ENCODE measurements at places on chromosomes 3 and 15.

DNA sequence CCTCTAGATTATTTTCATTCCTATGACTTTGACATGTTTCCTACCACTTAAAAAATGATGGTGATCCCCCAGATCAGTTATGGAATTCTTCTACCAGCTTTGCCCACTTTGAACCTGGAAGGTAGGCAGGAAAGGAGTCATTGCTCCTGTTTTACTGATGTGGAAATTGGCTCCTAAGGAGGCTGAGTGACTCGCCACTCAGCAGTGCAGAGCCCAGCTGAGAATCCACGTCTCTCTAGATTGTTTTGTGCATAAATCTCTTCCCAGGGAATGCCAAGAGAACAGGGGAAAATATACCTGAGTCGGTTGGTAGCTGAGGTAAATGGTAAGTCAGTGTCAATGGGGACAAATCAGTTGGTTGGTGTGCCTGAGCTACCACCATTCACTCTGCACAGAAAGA lies 4.7 kb downstream of the LTF start:
- no peak for DNase-seq

DNA sequence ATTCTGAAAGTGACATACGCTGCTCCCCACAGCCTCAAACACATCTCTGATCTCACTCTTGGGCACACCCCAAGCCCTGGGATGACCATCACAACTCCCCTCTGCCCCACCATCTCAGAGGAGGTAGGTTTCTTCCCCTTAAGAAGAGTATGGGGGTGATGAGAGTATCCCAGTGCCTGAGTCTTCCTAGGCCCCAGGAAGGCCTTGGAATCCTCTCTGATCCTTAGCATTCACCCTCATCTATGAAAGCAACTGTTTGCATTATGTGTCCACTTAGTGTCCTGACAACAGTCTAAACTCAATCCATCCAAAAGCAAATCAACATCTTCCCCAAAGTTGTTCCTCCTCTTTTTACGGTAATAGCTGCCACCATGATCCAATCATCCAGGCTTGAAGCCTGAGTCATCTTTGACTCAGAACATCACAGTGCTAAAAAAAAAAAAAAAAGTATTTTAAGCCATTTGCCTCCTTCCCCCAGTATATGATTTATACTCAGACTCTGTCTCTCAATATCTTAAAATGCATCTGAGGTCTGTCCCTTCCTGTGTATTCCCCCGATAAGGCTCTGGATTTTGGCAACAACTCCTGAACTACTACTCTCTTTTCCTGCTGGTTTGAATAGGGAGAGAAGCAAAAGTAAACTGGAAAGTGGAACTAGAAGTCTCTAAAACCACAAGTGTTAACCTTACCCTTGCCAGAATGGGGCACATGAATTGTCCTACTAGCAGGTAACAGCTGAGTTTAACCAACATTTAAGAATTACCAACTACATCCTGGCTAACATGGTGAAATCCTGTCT lies 22.5 kb downstream of the POPDC2 start:
- no peak for DNase-seq

DNA sequence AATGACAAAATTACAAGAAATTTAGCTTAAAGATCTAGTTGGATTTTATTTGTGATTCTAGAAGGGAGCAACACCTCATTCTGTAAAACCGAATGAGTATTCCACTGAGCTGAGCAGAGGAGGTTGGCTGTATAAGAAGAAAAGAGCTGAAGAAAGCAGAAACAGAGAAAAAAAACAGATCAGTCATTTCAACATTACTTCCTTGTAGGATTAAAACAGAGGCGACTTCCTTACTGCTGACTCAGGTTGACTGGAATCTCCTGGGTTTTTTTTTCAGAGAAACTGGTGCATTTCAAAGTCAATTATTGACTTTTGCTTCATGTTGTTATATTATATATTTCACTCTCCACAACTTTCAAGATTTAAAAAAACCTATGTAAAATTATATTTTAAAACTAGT lies 368.1 kb upstream of the UBE2E2 start:
- no peak for DNase-seq

- DNase-seq: no peak
Observed at GRCh38 chr3:156635034-156635433, 39.4 kb upstream of the TIPARP start.
